ENCODE measurements at places on chromosomes 11 and 22.

GRCh38 chr22:36879775-36880174 lies 19.0 kb downstream of the NCF4 start:
- DNase-seq, result no peak

DNA sequence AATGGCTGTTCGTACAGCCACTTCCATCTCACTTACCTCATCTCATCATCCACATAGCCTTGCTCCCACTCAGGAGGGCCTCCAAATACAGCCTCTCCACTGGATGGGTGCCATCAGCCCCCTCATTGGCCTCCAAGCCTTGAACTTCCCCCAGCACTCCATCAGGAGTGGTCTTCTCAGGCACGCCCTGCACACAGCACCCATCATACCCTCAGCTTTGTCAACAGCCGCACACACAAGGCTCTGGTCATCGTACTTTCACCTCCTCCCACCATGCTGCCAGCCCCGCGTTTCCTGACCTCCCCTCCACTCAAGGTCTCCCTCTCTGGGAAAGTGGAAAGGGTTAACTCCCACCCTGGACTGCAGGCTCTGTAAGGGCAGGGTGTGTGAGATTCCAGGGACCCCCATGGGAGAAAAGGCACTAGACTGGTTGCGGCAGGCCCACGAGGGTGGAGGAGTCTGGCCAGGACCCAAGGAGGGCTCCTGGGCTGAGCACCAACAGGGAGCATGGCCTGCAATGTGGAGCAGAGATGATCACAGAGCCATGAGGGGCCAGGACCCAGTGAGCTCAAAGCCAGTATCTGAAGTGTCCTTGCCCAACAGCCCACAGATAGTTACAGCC lies 21.0 kb upstream of the SCARF2 start:
- no peak for DNase-seq

- no peak for DNase-seq
Observed at GRCh38 chr11:13117344-13117743, 108.2 kb downstream of the RASSF10 start.

- no peak for DNase-seq
Observed at GRCh38 chr11:72712841-72713240, 38.6 kb upstream of the PDE2A start.

DNA sequence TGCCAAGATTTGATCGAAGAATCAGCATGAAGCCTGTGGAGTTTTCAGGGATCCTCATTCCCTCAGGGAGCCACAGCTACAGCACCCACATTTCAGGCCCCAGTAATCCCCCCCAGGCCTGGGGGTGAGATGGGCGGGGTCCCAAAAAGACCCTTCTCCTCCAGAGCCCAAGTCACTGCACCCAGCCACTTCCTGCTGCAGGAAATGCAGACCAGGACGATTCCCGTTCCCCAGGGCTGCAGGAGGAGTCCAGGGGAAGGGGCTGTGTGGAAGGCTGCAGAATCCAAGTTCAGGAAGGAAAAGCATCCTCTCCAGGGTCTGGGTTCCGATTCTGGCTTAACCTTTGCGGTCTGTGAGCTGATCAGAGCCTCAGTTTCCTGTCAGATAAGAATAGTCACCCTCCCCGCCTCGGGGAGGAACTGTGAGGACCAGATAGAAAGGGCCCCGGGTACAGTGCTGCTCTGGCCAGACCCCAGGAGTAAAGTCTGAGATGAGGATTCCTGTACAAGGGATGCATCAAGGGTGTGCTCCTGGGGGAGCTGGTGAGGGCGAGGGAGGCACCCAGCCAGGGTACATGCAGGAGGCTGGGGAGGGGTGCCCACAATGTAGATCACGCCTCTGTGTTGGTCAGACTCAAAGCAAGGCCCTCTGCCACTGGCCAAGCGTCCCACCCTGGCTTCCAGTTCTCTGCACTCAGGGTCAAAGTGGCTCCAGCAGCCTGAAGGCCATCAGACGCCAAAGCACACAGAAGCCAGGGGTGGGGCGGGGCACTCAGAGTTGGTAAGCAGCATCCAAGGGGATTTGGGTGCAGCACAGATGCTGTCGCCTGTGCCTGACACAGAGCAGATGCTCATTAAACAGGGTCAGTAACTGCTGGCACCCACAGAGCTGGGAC lies 30.1 kb upstream of the TP53I11 start:
- DNase-seq, result no peak

DNA sequence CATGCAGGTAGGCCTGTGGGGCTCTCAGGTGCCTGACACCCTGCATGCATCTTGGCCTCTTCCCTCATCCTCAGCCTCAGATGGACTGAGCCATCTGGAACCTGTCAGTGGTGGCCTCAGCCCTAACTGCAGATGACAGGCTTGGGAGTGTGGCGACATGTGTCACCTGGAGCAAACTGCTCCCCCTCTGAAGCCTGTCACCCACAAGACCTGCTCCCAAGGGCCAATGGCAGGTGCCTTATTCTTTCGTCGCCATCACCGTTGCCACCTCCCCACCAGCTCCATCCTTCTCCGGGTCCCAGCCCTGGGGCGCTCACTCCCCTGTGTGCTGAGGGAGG lies 3.6 kb upstream of the SEPTIN5 start:
- DNase-seq, result no peak

DNA sequence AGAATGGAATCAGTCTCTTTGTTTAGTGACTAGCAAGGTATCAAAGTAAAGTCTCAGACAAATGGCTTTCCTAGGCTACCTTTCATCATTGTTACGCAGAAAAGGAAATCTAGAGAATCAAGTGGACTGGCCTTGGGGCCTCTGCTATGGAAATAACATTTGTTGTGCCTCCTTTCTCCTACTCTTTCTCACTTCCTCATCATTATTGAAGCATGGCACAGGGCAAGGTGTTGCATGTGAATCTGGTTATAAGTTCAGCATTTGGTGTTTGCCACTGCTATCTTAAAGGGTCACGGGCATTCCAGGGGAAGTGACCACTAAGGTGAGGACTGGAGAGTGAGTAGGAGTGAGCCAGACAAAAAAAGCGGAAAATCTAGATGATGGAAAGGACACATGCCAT lies 54.9 kb downstream of the GLYATL1 start:
- no peak for DNase-seq

DNA sequence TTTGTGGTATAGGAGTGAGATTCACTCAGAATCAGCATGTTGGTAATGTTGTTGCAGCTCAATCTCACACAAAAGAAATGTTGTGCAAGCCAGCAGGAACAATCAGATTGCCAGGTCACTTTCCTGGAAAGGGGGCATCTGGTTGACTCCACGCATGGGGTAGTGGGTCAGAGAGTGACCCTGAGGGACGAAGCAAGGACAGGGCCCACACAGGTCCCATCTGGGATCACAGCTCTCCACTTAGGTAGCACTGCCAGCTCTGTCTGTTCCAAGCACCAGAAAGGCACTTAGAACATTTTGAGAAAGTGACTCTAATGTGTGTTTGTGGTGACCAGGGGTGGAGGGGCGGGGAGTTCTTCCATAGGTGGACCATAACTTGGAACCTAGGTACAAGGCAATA lies 109.5 kb downstream of the RASSF10 start:
- DNase-seq, result no peak

GRCh38 chr22:45781966-45782365 lies 110.3 kb downstream of the ATXN10 start:
- no peak for DNase-seq

GRCh38 chr22:27327981-27328721 lies 473.4 kb downstream of the MN1 start:
- no peak for DNase-seq
